HepG2 (cell line): ENCODE measurements at places on chromosomes 2 and 18. TPM values are rescaled to one million over a fixed set of nuclear protein-coding genes. Genes with fewer than 3 reads are reported as not detected.

DNA sequence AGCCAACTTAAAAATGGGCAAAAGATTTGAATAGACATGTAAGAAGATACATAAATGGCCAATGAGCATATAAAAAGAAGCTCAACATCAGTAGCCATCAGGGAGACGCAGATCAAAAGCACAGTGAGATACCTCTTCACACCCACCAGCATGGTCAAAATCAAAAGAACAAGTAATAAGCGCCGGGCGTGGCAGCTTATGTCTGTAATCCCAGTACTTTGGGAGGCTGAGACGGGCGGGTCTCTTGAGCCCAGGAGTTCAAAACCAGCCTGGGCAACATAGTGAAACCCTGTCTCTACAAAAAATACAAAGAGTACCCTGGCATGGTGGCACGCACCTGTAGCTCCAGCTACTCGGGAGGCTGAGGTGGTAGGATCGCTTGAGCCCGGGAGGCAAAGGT lies 4.6 kb upstream of the CIB4 start:
- H3K4me3 ChIP-seq, result no peak overlapping the region
- no peaks in the 10 kb centered on the region for H3K4me1 ChIP-seq
- DNase-seq, result no peak

STEAP3 gene
- total RNA-seq, result 12.8 and 21.1 TPM in 2 replicates

- no peak for DNase-seq
- no peaks in the 10 kb centered on the region for H3K4me1 ChIP-seq
- H3K36me3 ChIP-seq, result no peaks in the 10 kb centered on the region
- H3K27ac ChIP-seq, result no peak overlapping the region
These were observed 8.2 kb downstream of the IL1A start for GRCh38 chr2:112776113-112776512.

GRCh38 chr2:63790491-63790890 lies 51.2 kb upstream of the UGP2 start:
- H3K27ac ChIP-seq, result no peak overlapping the region
- no peak overlapping the region for H3K4me3 ChIP-seq
- H3K4me1 ChIP-seq, result no peaks in the 10 kb centered on the region
- H3K36me3 ChIP-seq, result no peaks in the 10 kb centered on the region

GRCh38 chr18:9974279-9974915 lies 60.6 kb downstream of the VAPA start:
- H3K27ac ChIP-seq, result no peak overlapping the region
- H3K4me1 ChIP-seq, result no peaks in the 10 kb centered on the region
- no peak overlapping the region for H3K4me3 ChIP-seq
- no peak for DNase-seq
- no peaks in the 10 kb centered on the region for H3K36me3 ChIP-seq
- no peaks in the 10 kb centered on the region for H3K27me3 ChIP-seq

RNF103 gene
- 12.6 and 19.8 TPM in 2 replicates for total RNA-seq

GRCh38 chr2:56981554-56981953 lies 797.8 kb downstream of the CCDC85A start:
- no peak overlapping the region for H3K27ac ChIP-seq
- no peaks in the 10 kb centered on the region for H3K27me3 ChIP-seq
- DNase-seq, result no peak
- H3K4me1 ChIP-seq, result no peaks in the 10 kb centered on the region
- H3K4me3 ChIP-seq, result no peak overlapping the region

GRCh38 chr2:178782236-178782635 lies 25.0 kb downstream of the TTN start:
- no peaks in the 10 kb centered on the region for H3K36me3 ChIP-seq
- DNase-seq, result no peak
- no peak overlapping the region for H3K4me3 ChIP-seq
- 0 out of 3 replicates have a peak, but pooled peaks cover 3% of the 10 kb centered on the region for H3K27me3 ChIP-seq

IGFBP2 gene
- 0.45 and 2.0 TPM in 2 replicates for total RNA-seq

SLC16A14 gene
- total RNA-seq, result not detected in 2 replicates

GRCh38 chr2:101516823-101517690 lies 42.1 kb upstream of the RFX8 start:
- 0 out of 2 replicates have a peak, but pooled peaks cover 2% of the 10 kb centered on the region for H3K27me3 ChIP-seq
- no peaks in the 10 kb centered on the region for H3K36me3 ChIP-seq
- no peak overlapping the region for H3K27ac ChIP-seq
- peaks cover 49% of the 10 kb centered on the region for H3K4me1 ChIP-seq
- DNase-seq, result peak; percentile 75

OSBPL6 gene
- 0.10 and 0.11 TPM in 2 replicates for total RNA-seq

CYP26B1 gene
- 0.06 and 0.07 TPM in 2 replicates for total RNA-seq

- peaks cover 28% of the 10 kb centered on the region for H3K4me1 ChIP-seq
- H3K36me3 ChIP-seq, result peaks cover 34% of the 10 kb centered on the region
- peak overlapping the region; percentile 81 for H3K27ac ChIP-seq
- no peaks in the 10 kb centered on the region for H3K27me3 ChIP-seq
- peak overlapping the region; percentile 99 for H3K4me3 ChIP-seq
These were observed 1.3 kb downstream of the ING5 start for GRCh38 chr2:241703032-241703604.

GRCh38 chr2:120626566-120626965 lies 109.1 kb upstream of the GLI2 start:
- no peak overlapping the region for H3K27ac ChIP-seq
- no peak overlapping the region for H3K4me3 ChIP-seq
- H3K4me1 ChIP-seq, result peaks cover 20% of the 10 kb centered on the region
- H3K27me3 ChIP-seq, result peaks cover 6% of the 10 kb centered on the region
- H3K36me3 ChIP-seq, result no peaks in the 10 kb centered on the region
- DNase-seq, result no peak

DNA sequence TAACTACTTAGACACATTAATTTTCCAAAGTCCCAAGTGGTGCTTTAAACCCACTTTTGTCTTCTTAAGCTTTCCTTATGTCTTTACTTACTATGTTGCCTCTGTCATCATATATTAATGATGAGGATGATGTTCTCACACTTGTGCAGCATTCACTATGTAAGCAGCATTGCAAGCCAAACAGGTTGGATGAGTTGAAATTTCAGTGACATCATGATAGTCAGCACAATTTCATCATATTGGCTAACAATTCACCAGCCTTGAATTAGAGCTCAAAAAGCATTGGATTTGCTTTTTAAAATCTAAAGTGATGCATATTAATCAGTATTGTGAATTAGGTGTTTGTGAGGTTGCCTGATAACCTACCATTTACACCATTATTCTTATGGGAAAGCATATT lies 7.7 kb downstream of the APLF start:
- no peaks in the 10 kb centered on the region for H3K36me3 ChIP-seq
- no peak for DNase-seq
- no peaks in the 10 kb centered on the region for H3K27me3 ChIP-seq
- no peak overlapping the region for H3K4me3 ChIP-seq
